ENCODE measurements at places on chromosomes 13 and 19.

- no peak for DNase-seq
Measured at GRCh38 chr13:106522112-106522705, 13.3 kb downstream of the EFNB2 start.

DNA sequence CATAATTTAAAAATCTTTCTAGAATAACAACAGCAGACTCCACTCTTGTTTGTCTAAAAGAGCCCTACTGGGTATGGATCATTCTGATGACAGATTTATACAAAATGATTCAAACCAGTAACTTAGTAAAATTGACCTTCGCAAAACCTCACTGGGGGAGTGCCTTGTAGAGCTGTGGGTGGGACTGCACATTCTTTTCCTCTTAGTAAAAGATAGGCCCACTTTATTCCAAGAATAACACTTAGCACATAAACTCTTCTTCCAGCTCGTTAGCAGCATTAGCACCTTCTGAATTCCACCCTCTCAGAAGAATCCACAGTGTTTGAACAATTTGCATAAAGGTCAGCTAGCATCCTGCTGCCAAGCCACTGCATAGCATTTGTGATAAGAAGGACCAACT is 106.8 kb downstream of the STOML3 start:
- DNase-seq = no peak

GRCh38 chr13:41052441-41052840 is 8.9 kb upstream of the WBP4 start:
- DNase-seq = no peak

DNA sequence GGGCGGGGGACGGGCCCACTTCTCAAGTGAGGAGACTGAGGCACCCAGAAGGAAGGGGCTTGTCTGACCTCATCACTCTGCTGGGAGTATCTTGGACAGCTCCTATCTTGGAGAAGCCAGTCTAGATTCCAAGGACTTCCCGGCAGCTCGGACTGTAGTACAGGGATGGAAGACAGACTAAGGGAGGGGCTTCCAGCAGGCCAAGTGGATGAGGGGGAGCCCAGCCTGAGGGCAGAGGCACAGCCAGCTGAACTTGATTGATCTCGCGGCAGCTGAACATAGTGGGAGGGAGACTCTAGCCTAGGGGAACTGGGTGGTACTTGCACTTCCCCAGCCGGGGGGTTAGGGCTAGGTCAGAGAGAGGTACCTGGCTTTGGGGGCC is 711 bp downstream of the CILP2 start:
- no peak for DNase-seq

- DNase-seq = no peak
Measured at GRCh38 chr13:76873445-76873844, 12.8 kb downstream of the KCTD12 start.

DNA sequence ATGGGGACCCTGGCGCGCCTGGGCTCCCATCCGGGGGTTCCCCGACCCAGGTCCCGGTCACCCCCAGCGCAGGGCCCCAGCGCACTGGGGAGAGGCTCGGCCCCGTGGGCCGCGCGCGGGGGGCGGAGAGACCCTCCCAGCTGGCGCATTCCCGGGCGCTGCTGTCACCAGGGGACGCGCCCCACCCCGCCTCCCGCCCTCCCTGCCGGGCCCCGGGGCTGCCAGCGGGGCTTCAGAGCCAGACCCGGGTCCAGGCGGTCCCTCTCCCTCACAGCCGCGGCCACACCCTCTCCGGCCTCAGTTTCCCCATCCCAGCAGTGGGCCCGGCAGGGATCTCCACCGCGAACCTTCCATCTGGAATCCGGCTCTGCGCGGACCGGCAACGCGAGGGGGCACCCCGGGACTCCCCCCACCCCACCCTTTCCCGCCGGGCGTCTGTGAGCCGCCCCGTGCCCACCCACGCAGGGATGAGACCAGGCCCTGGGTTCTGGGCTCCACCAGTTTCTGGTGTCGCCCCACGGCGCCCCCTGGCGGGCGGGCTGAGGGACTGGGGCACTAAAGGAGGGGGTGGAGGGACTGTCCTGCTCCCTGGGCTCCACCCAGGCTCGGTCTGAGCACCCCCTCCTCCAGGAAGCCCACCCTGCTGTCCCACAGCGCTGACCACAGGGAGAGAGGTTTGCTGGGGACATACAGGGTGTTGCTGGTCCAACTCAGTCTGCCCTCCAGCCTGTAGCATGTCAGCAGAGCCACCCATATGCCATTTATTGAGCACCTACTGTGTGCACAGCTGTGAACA is 878 bp upstream of the ADAMTSL5 start:
- DNase-seq = peak; percentile 62

GRCh38 chr19:6181119-6181518 is 45.7 kb downstream of the ACSBG2 start:
- DNase-seq = no peak

DNA sequence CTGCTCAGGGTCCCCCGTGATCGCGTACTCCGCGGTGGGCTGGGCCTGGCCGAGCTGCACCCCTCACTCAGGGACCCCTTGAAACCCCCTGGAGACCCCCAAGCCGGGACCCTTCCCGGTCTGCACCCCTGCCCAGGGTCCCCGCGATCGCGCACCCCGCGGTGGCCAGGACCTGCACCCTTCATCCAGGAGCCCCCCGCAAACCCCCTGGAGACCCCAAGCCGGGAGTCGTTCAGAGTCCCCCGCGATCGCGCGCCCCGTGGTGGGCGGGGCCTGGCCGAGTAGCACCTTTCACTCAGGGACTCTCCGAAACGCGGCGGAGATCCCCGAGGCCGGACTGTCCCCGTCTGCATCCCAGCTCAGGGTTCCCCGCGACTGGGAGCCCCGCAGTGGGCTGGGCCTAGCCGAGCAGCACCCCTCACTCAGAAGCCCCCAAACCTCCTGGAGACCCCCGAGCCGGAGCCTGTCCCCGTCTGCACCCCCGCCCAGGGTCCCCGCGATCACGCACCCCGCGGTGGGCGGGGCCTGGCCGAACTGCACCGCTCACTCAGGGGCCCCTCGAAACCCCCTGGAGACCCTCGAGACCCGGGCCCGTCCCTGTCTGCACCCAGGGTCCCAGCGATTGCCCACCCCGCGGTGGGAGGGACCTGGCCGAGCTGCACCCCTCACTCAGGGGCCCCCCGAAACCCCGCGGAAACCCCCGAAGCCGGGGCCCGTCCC is 748 bp downstream of the LMNB2 start:
- DNase-seq = no peak

DNA sequence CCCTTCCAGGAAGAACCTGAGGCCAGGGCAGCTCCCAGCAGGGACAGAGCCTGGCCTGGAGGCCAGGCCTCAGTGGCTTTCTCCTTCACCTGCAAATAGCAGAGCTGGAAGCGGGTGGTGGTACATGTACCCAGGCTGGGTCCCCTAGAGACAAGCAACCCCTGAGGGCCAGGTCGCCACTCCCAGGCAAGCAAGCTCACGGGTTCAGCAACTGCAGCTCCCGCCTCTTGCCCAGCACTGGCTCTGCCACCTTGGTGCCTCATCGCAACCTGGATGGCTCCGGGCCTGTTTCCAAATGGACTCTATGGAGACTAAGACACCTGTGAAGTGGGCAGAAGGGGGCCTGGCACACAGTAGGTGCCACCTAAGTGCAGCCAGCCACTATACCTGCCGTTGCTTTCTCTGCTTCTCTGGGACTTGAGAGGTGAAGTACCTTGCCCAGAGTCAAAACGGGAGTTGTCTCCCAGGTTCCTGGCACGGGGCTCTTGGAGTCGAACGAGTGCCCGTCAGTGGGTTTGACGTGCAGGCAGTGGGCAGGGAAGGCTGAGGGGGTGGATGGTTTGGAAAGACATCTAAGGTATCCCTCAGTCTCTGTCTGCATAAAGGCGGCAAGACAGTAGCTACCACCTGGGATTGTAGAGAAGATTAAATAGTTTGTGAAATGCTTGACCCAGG is 2.4 kb upstream of the PLPP2 start:
- DNase-seq = no peak

GRCh38 chr13:21061029-21061763 is at the start of gene LATS2:
Gene LATS2, minus strand, starts transcription at chr13:21061586. Its CDS starts 15,560 bp downstream, at chr13:21046026.
- DNase-seq = no peak

- DNase-seq = no peak
Measured at GRCh38 chr13:109114991-109115390, 485.6 kb downstream of the MYO16 start.

DNA sequence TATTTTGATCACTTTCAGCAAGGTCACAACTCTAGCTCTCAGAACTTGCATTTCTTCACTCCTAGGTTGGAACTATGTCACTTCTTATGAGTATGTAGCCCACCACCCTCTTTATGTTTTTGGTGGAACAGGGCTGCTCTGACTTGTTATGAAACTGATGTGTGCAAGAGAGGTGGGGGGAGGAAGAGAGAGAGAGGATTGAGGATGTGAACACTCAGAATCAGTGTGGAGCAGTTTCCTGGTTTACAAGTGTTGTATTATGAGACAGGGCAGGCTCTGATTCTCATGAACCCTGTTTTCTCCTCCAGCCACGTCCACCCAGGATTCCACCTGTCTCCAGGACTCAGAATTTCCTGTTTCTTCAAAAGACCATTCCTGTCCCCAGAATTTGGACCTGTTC is 16.1 kb downstream of the ZNF317 start:
- no peak for DNase-seq

- DNase-seq = no peak
Measured at GRCh38 chr19:17135001-17135853, 59.6 kb downstream of the MYO9B start.

- no peak for DNase-seq
Measured at GRCh38 chr19:17716309-17716929, 2.9 kb upstream of the MAP1S start.

DNA sequence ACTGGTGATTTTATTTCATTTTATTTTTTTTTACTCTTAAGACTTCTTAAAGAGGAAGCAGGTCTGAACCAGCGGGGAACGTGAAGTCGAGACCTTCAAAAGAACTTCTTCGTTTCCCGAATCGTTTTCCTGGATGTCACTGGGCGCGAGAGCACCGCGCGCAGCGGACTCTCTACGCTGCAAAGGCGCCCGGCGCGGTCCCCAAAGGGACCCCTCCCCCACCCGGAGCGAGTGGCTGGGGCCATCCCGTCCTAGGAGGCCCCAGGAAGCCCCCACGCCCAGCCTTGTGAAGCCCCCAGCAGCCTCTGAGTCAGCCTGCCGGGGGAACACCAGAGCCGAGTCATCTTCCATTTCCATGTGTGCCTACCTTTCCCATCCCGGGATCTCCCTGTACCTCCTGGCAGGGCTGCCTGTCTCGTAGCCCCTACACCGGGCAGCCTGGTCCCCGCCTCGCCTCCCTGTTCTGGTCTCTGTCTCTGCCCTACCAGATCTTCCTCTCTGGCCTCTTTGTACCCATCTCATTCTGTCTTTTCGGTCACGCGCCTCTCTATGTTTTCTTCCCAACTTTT is 608 bp downstream of the CD70 start:
- no peak for DNase-seq

DNA sequence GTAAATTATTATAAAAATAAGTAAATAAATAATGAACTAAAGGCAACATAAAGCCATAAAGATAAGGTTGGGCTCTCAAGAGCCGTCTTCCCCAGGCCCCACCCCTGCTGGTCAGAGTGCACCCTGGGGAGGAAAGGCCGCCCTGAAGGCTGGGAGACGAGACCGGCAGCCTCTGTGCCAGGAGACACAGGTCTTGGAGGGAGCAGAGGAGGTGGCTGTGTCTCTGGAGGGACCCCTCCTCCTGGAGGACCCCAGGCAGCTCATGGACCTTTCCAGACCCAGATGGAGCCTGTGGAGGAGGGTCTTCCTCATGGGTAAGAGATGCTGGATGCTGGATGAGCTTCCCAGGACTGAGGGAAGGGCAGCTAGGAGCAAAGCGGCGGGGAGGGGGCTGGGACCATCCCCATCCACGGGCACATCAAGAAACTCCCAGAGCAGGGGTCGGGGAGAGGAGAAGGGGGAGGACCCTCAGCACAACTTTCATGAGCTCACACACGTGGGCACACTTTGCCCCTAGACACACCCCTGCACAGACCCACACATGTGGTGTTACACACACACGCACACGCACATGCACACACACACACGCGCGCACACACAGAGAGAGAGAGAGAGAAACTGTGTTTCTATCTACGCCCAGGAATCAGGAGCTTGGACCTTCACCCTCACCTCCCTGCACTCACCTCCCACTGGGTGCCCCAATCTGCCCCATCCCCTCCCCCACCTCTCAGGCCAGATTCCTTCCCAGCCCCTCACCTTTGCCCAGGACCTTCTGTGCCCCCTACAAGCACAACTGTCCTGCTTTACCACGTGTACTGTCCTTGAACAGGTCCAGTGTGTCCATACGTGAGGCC is at the start of gene CEACAM18:
Gene CEACAM18, plus strand, starts transcription at position 159 of the 854 bp plus-strand sequence.
- DNase-seq = no peak

DNA sequence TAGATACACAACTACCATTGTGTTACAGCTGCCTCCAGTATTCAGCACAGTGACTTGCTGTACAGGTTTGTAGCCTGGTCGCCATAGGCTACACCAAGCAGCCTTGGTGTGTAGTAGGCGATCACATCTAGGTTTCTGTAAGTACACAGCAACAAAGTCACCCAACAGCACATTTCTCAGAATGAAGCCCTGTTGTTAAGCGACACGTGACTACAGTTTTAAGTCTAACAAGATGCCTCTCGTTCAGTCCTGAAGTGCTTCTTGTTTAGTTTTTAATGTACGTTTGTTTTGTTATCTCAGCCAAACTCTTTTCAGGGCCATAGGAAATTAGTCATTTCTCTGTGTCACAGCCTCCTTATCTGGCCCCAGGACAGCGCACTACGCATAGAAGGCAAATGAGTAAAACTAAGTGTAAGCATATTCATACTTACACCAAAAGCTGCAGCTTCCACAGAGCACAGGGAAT is 50.0 kb upstream of the GPR183 start:
- DNase-seq = no peak

GRCh38 chr13:28129911-28130693 is 8.2 kb upstream of the PAN3 start:
- DNase-seq = no peak

- no peak for DNase-seq
Measured at GRCh38 chr19:7112675-7113074, 43.2 kb downstream of the ZNF557 start.

DNA sequence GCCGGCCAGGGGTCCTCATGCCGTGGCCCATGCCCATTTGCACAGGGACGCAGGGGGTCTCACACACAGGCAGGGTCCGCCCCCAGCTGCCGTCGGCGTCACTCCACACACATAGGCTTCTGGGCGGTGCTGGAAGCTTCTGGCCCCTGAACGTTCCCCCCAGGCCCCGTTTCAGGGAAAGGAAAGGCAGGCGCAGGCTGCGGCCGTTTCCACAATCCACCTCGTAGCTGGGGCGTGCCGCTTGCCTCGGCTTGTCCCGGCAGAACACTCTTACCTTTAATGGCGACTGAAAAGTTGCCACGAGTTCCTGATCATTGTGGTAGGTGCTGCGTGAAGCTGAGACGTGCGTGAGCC is 53.4 kb downstream of the MCF2L start:
- no peak for DNase-seq

Data from stimulated activated CD4-positive, alpha-beta T cell treated with anti-CD3 and anti-CD28 coated beads, Interleukin-2, amount 100 ng/mL, for 4 hours (primary cell).